T-helper 2 cell (primary cell): ENCODE measurements at places on chromosomes 16 and 17.

DNA sequence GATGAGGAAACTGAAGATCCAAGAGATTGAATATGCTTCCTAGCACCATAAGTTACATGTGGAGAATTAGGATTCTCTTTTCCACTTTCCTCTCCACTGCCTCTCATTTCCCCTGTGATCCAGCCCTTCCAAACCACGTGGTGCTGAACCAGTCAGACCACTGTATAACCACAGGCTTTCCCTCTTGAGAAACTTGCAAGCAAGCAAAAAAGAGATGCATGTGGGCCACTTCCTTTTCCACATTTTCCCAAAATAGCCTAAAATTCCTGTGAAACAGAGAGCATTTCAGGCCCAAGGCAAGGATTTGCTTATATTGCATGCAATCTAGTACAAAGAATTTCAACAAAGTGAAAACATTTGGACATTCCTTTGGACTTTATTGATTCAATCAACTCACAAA lies 59.3 kb upstream of the KSR1 start:
- DNase-seq: no peak

- no peak for DNase-seq
These were observed 3.9 kb downstream of the RAI1 start for GRCh38 chr17:17684906-17685774.

DNA sequence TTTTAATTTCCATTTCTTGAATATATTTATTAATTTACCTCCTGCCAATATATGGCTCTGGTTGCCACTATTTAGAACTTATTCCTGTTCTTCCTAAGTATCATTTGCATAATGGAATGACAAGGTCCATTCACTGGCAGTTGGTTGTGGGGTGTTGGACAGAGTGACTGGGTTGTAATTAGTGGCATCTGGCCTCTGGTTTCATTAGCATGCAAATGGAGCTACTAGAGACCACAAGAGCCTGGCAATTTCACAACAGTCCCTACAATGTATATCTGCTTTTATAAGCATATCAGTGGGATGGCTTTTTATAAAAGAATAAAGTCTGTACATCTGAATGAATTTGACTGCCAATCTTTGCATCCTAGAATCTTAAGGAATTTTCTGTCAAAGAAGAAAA lies 1030.9 kb upstream of the CDH8 start:
- DNase-seq: no peak

DNA sequence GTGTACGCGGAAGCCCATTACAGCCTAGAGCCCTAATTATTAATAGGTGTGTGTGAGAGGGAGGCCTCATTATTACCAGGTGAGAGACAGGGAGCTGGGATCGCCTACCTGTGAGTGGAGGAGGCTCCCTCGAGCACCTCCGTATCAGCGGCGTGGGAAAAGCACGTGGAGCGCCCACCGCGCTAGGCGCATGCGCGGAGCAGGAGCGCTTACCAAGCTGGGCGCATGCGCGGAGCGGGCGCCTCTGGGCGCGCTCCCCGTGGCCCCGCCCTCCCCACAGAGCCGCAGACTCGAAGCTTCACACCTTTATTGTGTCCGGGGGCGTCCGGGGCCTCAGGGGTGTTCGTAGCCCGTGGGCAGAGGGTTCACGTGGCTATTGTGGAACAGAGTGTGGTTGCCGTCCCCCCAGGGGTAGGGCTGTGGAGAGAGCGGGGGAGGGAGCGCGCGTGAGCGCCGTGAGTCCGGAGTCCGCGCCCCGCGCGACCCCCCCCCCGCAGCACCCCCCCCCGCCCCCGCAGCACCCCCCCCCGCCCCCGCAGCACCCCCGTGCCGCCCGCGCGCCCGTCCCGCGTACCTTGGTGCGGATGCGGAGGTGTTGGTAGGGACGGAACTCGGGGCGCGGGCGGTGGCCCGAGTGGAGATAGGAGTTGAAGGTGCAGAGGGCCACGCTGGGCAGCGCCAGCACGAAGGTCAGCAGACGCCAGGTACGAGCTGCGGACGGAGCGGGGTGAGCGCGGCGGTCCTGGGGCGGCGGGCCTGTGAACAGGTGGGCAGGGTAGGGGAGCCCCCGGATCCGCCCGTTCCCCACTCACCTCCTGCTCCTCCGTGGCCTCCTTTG lies 500 bp downstream of the COX6A2 start:
- peak; percentile 62 for DNase-seq

- DNase-seq: no peak
These were observed 29.9 kb downstream of the YPEL2 start for GRCh38 chr17:59361386-59361785.

GRCh38 chr16:56426585-56426984 lies 1.2 kb upstream of the AMFR start:
- DNase-seq: no peak

DNA sequence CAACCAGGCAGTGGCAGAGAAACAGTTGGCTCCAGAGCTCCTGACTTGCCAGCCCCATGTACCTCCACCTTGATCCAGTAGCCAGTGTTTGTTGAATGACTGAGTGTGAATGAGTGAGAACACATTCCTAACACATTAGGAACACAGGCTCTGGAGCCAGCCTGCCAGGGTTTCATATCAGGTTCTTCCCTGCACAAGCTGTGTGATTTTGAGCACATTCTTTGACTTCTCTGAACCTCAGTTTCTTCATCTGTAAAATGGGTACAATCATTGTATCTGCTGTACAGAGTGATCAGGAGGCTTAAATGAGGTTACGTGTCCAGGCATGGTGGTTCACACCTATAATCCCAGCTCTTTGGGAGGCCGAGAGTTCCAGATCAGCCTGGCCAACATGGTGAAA lies 13.3 kb upstream of the RMI2 start:
- DNase-seq: no peak

GRCh38 chr16:49688036-49688697 lies 167.7 kb downstream of the ZNF423 start:
- no peak for DNase-seq

DNA sequence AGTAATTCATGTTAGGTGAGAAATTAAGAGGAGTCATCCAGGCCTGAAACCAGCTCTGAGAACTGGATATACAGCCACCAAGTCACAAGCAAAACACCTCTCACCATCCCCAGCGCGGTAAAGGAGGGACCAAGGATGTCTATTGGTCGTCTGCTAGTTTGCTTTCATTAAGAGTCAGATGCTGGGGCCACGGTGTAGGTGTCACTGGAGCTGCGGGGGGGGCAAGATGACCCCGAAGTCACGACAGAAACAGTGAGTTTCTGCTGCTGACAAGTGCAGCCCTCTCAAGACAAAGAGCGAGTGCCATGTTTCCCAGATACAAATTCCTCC lies 790 bp downstream of the NCBP3 start:
- DNase-seq: no peak

DNA sequence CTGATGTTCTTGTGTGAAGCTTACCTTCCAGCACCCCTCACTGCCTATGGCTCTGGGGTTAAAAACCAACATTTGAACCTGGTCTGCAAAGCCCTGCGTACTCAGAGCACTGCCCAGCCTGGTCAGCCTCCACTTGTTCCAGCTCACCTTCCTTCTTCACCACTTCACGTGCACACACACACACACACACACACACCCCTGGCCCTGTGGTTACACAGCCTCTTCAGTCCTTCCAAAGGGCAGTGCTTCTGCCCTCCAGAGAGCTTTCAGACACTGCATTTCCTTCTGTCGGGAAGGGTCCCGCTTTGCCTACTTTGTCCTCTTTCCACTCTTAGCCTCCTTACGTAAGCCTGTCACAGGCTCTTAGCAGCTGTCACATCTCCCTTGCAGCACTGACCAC lies 9.6 kb upstream of the TMEM220 start:
- DNase-seq: no peak

DNA sequence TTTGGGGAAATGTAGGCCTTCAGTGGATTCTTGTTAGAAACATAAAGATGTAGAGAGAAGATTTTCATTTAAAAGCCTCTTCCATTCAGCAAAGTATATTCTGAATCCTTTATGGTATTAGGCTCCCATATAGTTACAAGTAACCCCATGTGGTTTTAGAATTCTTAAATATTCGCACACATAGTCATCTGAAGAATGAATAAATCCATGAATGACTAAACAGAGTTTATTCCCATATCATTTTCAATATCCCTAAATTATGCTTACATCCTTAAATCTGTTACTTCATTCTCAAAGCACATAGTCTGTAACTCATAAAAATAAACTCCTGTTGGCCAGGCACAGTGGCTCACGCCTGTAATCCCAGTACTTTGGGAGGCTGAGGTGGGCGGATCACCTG lies 962.1 kb downstream of the KCNJ18 start:
- DNase-seq: no peak

- no peak for DNase-seq
These were observed 12.4 kb upstream of the SPOP start for GRCh38 chr17:49690256-49690655.

DNA sequence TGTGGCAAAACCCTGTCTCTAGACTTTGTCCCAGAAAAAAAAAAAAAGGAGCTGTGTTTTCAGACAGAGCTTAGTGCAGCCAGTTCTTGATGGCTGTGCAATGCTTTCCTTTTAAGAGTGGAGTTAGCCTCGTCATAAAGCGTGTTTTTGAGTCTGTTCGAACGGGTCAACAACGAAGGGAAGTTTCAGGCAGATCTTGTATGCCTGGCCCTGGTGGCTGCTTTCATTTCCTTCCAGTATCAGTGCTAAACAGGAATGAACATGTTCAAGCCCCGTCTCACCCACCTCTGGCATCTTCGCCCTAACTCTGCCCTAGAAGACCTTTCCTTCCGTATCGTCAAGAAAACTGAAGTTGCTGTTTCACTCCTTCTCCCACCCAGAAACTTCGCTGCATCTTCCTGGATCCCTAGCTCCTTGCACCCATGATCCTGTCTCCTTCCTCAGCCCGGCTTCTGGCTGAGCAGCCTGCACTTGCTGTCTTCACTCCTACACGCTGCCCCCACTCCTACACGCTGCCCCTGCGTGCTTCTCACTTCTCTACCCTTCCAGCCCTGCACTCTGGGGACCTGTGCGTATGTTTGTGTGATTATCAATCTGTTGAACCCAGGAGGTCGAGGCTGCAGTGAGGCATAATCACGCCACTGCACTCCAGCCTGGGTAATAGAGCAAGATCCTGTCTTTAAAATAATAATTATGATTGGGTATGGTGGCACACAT lies 55.3 kb downstream of the USP10 start:
- no peak for DNase-seq

DNA sequence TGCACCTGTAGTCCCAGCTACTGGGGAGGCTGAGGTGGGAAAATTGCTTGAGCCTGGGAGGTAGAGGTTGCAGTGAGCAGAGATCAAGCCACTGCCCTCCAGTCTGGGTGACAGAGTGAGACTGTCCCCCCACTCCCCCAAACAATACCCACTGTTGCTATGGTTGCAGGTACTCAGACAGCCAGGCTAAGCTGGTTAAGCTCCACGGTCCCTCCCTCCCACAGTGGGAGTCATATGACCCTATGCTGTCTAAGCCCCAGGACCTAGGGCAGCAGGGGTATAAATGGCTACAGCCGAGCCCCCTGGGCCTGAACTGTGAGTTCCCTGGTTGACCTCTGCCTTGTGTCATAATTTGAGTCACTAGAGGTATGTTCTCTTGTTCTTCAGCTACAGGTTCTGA lies 15.9 kb upstream of the RPRML start:
- no peak for DNase-seq

- DNase-seq: no peak
These were observed 81.4 kb downstream of the SDR42E1 start for GRCh38 chr16:81929841-81930240.

DNA sequence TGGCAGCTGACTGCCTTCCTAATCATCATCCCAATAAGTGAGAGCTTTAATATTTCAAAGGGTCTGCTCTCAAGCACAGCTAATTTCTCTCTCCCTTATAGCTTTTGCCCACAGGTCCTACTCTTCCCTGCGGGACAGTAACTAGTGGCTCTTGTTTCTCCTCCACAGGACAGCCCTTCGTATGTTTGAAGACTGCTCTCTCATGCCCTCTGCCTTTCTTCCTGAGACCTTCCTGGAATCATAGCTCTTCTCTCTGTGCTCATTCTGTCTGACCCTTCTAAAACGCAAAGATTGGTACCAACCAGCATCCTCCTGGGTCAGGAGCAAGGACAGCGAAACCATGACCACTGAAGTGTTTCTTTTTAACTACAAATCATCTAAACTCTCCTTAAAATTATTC lies 168.9 kb downstream of the GRIN2A start:
- DNase-seq: no peak

DNA sequence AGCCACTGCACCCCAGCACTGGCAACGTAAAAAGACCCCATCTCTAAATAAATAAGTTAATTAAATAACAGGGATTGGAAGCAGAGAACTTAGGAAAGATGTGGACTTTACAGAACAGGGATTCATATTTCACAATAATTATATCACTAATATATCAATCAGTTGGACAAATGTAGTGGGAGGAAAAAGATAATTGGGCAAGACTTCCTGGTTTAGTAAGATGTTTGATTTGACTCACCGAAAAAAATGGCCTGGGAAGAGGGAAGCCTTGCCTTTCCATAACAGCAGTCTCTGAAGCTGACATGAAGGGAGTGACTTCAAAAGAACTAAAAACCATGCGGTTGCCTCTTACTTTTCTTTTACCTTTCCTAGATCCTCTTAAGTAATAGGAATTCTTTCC lies 15.2 kb upstream of the C17orf78 start:
- DNase-seq: no peak

GRCh38 chr16:8908810-8909468 lies 26.8 kb downstream of the LITAFD start:
- DNase-seq: no peak

GRCh38 chr17:47929218-47930000 lies 12.0 kb upstream of the PNPO start:
- DNase-seq: no peak
